ENCODE measurements at places on chromosomes 12 and 14. TPM values are rescaled to one million over a fixed set of nuclear protein-coding genes. Genes with fewer than 3 reads are reported as not detected.

Gene E2F7
- total RNA-seq, result not detected

Gene SMIM41
- total RNA-seq, result not detected

Gene PKP2
- total RNA-seq, result 4.4 TPM

Gene SDSL
- not detected for total RNA-seq

Gene CSRP2
- total RNA-seq, result 11.1 TPM

- DNase-seq, result no peak
- no peaks in the 10 kb centered on the region for H3K36me3 ChIP-seq
- H3K27me3 ChIP-seq, result no peaks in the 10 kb centered on the region
- no peak overlapping the region for H3K27ac ChIP-seq
- no peak overlapping the region for H3K4me3 ChIP-seq
These were observed 53.6 kb downstream of the SLC25A21 start for GRCh38 chr14:37118673-37119366.

GRCh38 chr14:21440859-21441258 is 15.1 kb downstream of the CHD8 start:
- H3K4me1 ChIP-seq, result peaks cover 14% of the 10 kb centered on the region
- H3K4me3 ChIP-seq, result no peak overlapping the region
- no peaks in the 10 kb centered on the region for H3K36me3 ChIP-seq
- DNase-seq, result no peak
- no peak overlapping the region for H3K27ac ChIP-seq

GRCh38 chr12:89098441-89099112 is 253.7 kb downstream of the DUSP6 start:
- no peak overlapping the region for H3K4me3 ChIP-seq
- no peak for DNase-seq
- H3K36me3 ChIP-seq, result no peaks in the 10 kb centered on the region
- no peaks in the 10 kb centered on the region for H3K4me1 ChIP-seq
- H3K27ac ChIP-seq, result no peak overlapping the region
- H3K27me3 ChIP-seq, result no peaks in the 10 kb centered on the region

DNA sequence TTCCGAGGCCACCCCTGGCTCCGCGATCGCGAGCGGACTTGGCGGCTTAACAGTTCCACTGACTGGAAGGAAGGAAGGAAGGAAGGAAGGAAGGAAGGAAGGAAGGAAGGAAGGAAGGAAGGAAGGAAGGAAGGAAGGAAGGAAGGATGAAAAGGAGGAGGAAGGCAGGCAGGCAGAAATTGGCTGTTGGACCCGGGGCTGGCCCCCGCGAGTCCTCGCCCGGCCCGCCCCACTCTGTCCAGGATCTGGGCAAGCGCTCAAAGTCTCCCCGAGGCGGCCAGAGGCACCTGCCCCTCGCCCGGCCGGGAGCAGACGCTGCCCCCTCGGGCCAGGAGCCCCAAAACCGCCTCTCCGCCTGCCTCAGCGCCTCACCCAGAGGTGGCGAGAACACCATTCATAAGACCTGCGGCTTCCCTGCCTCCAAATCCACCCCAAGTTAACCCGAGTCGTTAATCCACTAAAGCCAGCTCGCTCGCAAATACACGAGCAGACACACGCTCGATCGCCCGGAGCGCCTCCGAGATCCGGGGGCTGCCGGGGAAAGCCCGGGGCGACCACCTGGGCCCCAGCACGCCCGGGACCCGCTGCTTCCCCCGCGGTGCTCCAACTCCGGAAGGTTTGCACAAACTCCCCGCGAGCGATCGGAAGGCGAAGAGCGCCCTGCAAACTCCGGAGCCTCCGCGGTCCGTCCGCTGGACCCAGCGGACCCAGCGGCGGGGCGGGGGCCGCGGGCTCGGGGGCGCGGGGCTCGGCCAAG is 844 bp downstream of the DPF3 start:
- H3K36me3 ChIP-seq, result no peaks in the 10 kb centered on the region
- no peaks in the 10 kb centered on the region for H3K27me3 ChIP-seq
- peak overlapping the region; percentile 94 for H3K27ac ChIP-seq

DNA sequence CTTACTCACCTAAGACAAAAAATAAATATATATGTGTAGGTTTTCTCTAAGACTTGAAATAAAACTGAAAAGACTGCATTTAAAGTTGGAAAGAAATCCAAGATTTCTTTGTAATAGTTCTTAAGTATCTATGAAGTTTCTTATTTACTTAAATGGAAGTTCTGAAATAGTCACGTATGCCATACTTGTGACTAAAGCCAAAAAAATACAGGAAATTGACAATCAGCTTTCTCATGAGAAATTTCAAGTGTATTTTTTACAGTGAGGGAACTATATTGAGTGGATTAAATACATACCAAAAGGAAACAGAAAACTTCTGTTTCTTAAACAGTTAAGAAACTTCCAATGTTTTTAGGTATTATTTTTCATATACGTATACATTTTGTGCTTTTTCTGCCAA is 188.1 kb downstream of the DPY19L2 start:
- no peaks in the 10 kb centered on the region for H3K27me3 ChIP-seq
- H3K36me3 ChIP-seq, result no peaks in the 10 kb centered on the region
- DNase-seq, result no peak
- no peak overlapping the region for H3K27ac ChIP-seq
- H3K4me1 ChIP-seq, result no peaks in the 10 kb centered on the region
- no peak overlapping the region for H3K4me3 ChIP-seq

- no peak overlapping the region for H3K27ac ChIP-seq
- H3K27me3 ChIP-seq, result no peaks in the 10 kb centered on the region
- H3K4me3 ChIP-seq, result no peak overlapping the region
- H3K4me1 ChIP-seq, result no peaks in the 10 kb centered on the region
- no peak for DNase-seq
These were observed 70.7 kb upstream of the NAP1L1 start for GRCh38 chr12:76155157-76155670.

DNA sequence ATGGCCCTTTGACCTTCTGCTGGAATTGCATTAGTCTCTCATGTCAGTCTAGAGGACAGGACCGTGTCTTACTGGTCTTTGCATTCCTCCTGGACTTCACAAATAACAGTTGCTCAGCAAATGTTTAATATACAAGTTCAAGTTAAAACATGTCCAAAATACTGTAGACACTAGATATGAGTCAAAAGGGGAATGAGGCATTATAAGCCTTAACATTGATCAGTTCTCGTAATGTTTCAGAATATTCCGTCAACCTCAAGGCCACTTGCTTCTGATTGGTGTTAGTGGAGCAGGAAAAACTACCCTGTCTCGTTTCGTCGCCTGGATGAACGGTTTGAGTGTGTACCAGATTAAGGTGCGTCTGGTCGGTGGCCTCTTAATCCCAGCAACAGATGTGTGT is 59.9 kb downstream of the HSP90AA1 start:
- peaks cover 99% of the 10 kb centered on the region for H3K36me3 ChIP-seq
- H3K4me1 ChIP-seq, result no peaks in the 10 kb centered on the region
- no peak for DNase-seq

- DNase-seq, result no peak
- H3K27me3 ChIP-seq, result peaks cover 37% of the 10 kb centered on the region
- H3K4me3 ChIP-seq, result no peak overlapping the region
- no peaks in the 10 kb centered on the region for H3K36me3 ChIP-seq
- H3K4me1 ChIP-seq, result peaks cover 15% of the 10 kb centered on the region
These were observed 2.8 kb upstream of the LTBP2 start for GRCh38 chr14:74614508-74615495.

Gene ZNF891
- 0.47 TPM for total RNA-seq
